ENCODE measurements at places on chromosomes 11 and 22.

DNA sequence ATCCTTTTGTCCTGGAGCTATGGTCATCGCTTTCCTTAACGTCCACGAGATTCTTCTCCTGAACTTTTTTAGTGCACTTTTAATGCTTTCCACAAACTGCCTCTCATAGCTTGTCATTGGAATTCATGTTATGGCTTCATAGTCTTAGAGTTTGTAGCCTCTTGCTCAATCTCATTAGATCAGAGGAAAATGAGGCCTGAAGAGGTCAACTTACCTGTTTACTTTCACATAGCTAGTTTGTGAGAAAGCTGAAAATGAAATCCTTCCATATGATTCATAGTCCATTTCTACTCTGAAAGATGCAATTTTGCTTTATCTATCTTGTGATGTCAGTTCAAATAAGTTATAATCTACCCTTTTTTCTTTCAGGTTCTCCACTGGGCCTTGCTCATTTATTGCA, 1747.2 kb upstream of the RAG2 start:
- ATAC-seq, result no peak

- ATAC-seq, result no peak
Observed at GRCh38 chr11:112723676-112724495, 237.3 kb upstream of the NCAM1 start.

DNA sequence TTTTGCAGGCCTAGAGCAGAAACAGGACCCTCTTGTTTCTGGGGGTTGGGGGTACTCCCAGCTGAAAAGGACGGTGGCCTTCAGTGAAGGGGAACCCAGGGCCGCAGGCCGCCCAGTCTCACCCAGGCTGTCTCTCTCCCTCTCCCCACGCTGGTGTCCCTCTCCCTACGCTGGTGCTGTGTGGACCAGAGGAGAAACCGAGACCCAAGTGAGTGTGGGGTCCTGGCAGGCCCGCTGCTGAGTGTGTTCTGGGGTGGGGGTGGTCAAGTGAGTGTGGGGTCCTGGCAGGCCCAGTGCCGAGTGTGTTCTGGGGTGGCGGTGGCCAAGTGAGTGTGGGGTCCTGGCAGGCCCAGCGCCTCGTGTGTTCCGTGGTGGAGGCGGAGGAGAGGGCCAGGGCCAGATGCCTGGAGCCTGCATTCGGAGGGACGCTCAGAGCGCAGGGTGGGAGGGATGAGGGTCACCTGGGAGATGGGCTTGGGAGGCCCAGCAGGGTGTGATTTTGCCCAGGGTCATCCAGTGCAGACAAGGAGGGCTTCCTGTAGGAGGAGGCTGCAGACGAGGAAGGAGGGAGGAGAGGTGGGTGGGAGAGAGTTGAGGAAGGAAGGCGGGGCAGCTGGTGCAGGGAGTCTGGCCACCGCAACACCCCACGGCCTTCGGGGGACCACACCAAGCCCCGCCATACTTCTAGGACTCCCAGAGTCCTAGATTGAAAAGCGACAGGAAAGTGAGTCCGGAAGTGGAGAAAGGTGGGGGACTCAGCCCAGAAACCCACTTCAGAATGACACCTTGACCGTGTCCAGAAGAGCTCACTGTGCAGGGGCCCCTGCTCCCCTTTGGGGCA, 10.3 kb downstream of the TNNT3 start:
- no peak for ATAC-seq

- no peak for ATAC-seq
Observed at GRCh38 chr11:14677146-14677545, 33.5 kb downstream of the PDE3B start.
